ENCODE measurements at places on chromosomes 2 and 18.

- DNase-seq = no peak
These were observed 43.3 kb downstream of the NFATC1 start for GRCh38 chr18:79438898-79439627.

GRCh38 chr2:196606516-196606915 lies 33.0 kb upstream of the CCDC150 start:
- DNase-seq = no peak

DNA sequence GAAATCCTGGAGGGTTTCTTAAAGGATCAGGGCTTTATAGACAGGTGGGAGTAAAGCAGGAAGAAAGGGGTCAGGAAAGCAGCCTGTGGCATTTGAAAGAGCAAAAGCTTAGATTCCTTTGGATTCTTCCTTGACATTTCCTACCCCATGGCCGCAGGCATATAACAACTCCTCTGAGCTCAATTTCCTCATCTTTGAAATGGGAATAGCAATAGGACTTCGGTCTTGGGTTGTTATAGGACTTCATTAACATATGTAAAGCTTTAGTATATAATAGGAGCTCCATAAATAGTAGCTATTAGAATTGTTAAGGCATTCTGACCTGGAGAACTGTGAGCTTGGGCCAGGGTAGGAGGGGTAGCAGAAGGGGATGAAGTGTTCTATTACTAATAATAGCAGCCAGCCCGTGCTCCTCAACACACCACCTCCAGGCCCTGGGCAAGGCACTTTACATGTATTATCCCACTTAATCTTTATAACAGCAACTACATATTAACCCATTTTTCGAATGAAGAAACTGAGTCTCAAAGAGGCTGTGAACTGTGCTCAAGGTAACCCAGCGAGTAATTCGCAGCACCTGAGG lies 10.6 kb downstream of the ZFP36L2 start:
- DNase-seq = no peak

DNA sequence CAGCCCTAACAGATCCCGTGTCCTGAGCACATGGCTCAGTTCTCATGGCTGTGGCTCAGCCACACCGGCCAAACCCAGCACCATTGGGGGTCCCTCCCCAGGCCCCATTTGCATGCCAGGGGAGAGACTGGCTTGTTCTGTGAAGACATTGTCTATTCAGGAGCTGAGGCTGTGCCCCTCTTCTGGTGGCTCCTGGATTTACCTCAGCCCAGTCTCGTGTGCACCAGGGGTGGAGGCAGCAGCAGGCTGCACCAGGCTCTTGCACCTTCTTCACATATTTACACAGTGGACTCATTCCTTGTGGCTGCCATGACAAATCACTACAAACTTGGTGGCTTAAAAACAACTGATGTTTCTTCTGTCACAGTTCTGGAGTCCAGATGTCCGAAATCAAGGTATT lies 92.4 kb upstream of the ITGA6 start:
- no peak for DNase-seq

GRCh38 chr2:94759211-94759610 lies 112.0 kb upstream of the TEKT4 start:
- no peak for DNase-seq
